Activated CD4-positive, CD25-positive, alpha-beta regulatory T cell treated with anti-CD3 and anti-CD28 coated beads, Interleukin-2, amount 50 U/mL, for 24 hours (primary cell): ENCODE measurements at places on chromosomes 1 and 21.

- no peak for ATAC-seq
Measured at GRCh38 chr1:204563307-204563706, 47.1 kb downstream of the MDM4 start.

DNA sequence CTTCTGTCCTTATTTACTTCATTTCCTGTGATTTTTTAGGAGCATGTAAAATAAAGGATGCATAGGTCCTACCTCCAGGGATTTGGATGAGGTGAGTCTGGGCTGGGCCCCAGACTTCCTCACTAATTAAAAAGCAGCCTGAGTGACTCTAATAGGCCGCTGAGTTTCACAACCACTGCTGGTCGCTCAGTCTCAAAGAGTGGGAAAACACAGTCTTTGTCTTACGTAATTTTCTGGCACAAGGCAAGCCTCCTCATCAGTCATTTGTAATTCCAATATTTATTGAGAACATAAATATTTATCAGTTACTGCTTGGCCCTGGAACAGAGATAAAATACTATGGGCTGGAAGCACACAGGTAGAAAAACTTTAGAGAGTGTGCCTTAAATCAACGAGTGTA lies 195.4 kb upstream of the RUNX1 start:
- no peak for ATAC-seq

DNA sequence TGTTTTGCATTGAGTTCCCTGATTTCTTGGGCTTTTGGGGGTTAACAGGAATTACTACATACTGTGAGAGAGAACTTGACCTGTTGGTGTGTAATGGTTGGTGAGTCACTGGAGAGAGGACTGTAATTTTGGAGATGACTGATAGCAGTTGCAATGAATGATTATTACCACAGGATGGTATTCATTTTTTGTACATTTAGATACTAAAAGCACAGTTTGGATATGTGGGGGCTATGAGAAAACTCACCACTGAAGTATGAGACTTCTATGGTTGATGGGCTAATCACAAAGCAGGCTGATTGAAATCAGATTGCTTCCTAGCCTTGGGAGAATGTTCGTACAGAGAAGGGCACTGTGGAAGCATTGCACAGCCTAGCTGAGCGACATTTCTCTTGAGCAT lies 1571.3 kb upstream of the PRMT6 start:
- ATAC-seq = no peak

- ATAC-seq = no peak
Measured at GRCh38 chr1:87583459-87583858, 254.8 kb downstream of the LMO4 start.

GRCh38 chr1:188761226-188761625 lies 1716.4 kb downstream of the BRINP3 start:
- ATAC-seq = no peak

- no peak for ATAC-seq
Measured at GRCh38 chr1:24908591-24909259, 21.4 kb downstream of the RUNX3 start.

DNA sequence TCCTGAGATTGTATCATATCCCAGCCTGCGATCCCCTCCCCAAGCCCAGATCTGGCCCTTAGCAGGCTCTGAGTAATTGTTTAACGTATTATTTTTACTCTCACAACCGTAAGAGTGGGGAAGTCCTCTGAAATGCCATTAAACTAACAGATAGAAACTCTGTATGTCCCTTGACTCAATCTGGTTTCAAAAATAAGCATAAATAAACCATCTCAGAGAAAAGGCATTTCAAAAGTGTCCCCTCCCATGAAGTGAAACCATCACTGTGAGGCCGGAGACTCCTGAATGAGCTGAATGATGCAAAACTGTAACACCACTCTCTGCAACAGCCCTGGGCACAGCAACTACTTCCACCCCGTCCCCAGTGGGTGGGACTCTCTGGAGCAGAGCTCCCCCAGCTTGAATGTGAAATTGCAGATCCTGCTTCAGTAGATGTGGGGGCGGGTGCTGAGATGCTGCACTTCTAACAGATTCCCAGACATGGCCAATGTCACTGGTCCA lies 104.1 kb downstream of the SYF2 start:
- ATAC-seq = no peak

DNA sequence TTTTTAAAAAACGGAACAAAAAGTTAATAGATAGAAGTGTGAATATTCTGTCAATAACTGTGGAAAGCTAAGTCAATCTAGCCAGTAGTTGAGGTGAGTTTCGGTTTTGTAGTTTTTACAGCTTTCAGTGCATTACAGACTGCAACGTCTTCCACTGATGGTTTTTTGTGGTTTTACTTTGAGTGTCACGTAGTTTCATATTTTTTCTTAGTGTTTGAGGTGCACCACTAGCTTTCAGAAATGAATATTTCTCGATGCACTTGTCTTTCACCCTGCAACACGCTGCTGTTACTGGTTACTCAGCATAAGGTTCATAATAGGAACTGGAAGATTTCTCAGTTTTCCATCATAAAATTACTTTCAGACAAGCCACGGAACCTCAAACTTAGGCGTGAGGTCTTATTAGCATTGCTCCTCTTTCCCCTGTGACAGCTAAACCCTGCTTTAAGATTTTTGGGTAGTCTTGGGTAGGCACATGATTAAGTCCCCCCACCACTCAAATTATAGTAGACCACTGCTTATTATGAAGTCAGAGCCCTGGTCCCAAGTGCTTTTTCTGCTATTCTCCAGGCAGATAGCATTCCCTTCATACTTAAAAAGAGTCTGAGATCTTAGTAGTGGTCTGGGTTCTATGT lies 1412.7 kb downstream of the KCNT2 start:
- ATAC-seq = peak; percentile 87

DNA sequence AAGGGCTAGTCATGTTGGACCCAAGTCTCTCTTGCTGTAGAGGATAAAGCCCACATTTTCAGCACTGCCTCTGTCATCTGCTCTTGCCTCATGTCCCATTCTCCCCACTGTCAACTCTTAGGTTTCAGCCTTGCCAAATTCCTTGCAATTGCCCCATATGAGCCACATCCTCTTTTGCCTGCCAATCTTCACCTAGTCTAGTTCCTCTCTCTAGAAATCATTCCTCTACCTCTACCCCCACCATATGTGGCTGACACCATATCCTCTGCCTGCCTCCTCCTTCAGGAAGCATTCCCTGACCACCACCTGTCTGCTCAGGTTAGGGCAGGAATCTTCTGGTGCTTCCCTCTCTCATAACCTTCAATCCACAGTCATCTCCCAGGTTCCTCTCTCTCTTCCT lies 38.2 kb downstream of the SLC9A1 start:
- no peak for ATAC-seq

GRCh38 chr1:207103892-207104373 lies at the start of gene C4BPA:
TSS of gene C4BPA (plus strand) at chr1:207104233. CDS start at chr1:207113026, 8,793 bp downstream.
- ATAC-seq = no peak

DNA sequence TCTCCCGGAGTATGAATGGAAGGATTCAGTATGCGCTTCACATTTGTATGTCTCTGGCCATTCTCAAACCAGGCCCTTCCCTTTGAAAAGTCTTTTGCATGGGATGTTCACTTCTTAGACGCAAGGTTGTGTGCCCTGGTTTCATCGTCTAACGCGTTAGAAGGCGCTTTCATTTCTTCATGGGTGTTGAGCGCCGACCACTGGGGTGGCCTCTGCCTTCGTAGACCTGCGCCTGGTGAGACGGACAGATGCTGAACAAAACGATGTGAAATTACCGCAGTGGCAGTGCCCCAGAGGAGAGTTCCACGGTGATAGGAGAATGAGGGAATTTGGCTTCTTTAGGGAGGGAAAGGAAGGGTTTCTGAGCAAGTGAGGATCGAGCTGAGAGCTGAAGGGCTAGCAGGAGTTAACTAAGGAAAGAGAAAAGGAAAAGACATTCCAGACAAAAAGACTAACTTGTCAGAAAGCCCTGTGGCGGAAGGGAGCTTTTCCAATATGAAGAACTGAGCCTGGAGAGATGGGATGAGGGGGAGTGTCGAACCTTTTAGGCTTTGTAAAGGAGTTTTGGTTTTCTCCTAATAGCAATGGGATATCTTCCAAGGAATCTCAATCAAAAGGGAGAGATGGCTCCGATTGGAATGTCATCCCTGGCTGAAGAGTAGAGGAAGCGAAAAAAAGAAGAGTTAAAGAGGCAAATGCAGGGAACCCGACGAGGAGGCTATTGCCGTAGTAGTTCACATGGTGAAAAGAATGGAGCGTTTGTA lies 951 bp downstream of the GGPS1 start:
- peak; percentile 21 for ATAC-seq

GRCh38 chr1:225872075-225872430 lies 10.1 kb downstream of the TMEM63A start:
- no peak for ATAC-seq

DNA sequence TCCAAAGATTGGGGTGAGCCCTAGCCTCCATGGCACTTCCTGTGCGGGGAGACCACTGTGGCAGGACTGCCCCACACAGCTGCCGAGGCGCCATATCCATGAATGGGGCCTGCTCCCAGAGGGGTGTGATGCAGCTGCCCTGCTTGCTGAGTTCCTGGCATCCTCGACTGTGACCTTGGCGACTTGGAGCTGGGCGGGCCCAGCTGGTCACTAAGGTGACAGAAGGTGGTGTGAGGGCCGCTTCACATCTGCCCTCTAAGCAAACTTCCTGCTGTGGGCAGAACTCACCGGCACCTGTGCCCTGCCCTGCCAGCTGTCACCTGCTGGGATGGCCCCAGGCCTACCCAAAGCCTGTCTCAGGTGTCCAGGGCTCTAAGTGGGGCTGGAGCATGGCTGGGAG lies 9.0 kb downstream of the TMEM61 start:
- no peak for ATAC-seq
